Activated CD4-positive, alpha-beta T cell treated with anti-CD3 and anti-CD28 coated beads for 48 hours (primary cell): ENCODE measurements at places on chromosomes 1 and 21.
A peak's percentile ranks its signal among the peaks of the same experiment; 100 is the strongest.

- DNase-seq = no peak
Measured at GRCh38 chr1:222283147-222283768, 264.6 kb downstream of the HHIPL2 start.

DNA sequence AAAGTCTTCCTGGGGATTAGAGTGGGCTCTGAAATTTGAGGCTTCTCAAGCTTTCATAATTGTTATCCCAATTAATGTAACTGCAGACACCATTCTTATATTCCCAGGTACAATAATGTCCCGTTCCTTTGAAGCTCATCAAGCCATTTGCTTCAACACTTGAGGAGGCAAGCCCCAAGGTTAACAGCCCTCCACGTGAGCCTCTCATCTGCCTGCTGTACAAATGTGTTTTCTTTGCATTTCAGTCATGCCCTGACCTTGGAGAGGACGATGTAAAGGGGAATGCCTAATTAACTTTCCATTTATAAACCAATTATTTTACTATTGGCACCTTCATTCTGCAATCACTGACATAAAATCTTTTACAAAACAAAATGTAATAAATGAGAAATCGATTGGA, 106.3 kb downstream of the SETD4 start:
- DNase-seq = no peak

GRCh38 chr1:155285063-155285462, 7.8 kb downstream of the HCN3 start:
- DNase-seq = no peak

- DNase-seq = peak; percentile 39
Measured at GRCh38 chr1:158998781-158999161, 10.9 kb upstream of the IFI16 start.

GRCh38 chr1:110337704-110338308, 1.4 kb upstream of the RBM15 start:
- peak; percentile 60 for DNase-seq

GRCh38 chr1:24632832-24633175, 10.3 kb upstream of the SRRM1 start:
- DNase-seq = no peak

DNA sequence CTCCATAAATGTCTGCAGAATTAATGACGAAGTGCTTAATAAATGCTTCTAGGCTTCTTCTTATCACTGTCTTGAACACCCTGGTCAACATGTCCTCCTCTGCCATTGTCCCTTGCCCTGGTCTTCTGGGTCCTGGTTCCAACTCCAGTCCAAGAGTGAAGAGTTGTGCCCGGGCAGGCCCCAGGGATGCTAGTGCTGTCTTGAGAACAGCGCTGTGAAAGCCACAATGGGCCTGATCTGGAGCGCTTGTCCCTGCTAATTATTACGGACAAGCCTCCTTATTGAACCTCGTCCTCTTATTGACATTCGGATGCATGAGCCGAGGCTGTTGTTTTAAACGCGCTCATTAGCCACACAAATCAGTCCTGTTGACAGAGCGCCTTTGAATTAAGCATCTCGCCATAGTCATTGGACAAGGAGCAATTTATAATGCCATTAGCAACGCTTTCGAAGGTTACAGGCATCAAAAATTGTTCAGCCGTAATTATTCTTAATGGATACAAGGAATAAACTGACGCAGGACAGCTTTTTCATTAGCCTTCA, 211.6 kb upstream of the POU3F1 start:
- DNase-seq = no peak

DNA sequence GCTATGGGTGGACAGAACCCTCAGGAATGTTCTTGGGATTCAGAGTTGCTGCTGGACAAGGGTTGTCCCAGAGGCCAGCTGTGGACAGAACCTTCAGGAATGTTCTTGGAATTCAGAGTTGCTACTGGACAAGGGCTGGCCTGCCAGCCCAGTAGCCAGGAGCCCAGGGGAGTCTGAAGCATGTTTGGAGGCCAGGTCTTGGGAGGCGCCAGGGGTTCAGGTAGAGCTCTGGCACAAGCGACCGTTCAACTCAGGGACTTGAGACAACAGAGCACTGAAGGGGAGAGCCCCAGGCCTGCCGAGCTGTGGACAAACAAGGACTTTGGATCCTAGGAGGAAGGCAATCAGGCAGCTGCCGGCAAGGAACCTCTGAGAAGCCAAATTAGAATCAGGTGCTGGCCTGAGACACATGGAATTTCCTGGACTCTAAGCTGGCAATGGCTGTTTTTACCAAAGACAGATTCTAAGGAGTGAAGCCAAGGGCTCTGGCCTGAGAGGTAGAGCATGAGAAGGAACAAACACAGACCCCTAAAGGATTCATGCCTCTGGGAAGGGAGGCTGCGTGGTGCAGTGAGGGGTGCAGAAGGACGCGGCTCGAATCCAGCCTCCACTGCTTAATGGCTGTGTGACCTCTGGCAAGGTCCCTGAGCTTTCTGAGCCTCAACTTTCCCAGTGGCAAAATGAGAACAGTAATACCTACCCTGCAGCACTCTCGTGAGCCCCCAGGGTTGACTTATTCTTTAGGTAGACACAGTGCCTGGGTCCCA, 13.4 kb downstream of the PLA2G5 start:
- DNase-seq = no peak

- DNase-seq = no peak
Measured at GRCh38 chr1:59417406-59417805, 120.5 kb downstream of the FGGY start.
